ENCODE measurements at places on chromosomes 7 and 10.

GRCh38 chr10:79490400-79491142, 21.8 kb upstream of the EIF5AL1 start:
- no peak for DNase-seq

DNA sequence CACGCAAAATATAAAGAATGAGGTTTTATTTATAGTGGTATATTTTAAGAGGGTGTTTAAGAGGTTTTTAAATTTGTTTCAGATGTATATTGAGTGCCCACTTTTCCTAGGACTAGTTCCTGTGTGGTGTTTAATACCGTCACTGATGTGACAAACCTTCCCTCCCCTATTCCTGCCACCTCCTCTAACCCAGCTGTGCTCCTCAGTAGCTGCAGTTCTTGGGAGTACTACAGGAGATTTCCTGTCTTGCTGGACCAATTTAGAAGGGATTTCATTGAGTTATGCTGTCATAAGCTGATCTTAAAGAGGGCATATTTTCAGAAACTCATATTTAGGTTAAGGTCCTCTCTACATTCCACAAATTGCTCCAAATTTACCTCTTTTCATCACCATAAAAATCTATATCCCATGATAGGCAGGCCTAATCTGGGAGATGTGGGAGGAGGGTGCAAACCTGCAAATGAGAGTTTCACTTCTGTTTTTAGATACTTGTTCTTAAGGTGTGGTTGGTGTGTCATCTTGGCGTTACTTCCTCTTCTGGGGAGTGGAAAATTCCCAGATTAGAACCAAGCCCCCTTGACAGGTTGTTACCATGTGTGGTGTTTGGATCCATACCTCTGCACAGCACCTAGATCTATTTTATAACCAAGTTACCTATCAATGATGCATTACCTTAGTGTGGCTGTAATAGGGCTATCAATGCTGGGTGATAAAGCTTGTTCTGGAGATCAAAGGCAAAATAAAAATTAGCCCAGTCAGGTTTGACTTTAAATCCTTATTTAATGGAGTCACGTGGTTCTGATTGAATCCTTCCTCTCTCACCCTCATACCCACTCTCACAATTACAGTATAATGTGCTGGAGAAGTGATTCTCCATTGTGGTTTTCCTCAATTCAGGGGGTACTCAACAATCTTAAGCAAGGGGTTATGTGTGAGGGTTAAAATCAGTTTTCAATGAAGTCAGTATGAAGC, 141.1 kb downstream of the CDK14 start:
- no peak for DNase-seq

- peak; percentile 23 for DNase-seq
Measured at GRCh38 chr7:117470777-117471176, 9.0 kb upstream of the CFTR start.

DNA sequence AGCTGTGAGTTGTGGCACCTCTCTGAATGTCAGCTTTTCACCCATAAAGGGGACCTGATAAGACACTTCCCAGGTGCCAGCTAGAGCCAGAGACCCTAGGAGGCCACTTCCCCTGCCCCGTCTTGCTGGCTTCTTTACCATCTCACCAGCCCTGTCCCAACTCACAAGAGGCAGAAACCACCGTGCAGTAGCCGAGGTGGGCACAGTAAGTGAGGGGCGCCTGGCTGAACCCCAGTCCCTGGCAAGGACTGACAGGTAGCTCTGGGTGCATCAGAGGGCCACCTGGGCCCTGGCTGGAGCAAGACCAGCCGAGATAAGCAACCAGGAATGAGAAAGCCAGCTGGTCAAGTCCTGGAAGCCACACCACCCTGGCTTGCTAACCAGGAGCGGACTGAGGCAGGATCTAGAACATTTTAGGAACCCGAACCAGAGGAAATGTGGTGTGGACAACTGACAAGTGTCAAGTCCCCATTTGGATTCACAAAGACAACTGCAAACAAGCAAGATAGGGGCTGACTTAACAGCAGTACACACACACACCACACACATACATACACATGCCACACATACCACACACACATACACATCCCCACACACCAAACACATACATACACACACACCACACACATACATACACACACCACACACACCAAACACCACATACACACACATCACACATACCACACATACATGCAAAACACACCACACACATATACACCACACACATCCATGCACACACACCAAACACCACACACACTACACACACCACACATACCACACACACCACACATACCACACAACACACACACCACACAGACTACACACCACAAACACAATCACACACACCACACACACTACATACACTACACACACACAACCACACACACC, 20.8 kb downstream of the OGDHL start:
- DNase-seq = no peak

DNA sequence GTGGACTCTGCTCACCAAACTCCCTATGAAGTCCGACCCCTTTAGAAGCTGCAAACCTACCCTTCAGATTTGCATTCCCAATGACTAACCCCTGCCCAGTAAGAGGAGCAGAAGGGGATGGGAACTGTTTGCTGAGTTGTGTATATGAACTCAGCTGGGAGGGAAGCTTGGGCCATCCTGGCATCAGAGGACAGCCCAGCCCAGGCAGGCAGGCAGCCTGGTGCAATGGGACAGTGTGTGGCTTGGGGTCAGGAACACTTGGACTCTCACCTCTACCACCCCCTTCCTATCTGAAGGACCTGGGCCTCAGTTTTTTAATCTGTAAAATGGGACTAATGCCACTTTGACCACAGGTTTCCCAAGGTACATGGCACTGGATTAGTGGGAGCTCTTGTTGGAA, 147.4 kb upstream of the GPR26 start:
- no peak for DNase-seq

DNA sequence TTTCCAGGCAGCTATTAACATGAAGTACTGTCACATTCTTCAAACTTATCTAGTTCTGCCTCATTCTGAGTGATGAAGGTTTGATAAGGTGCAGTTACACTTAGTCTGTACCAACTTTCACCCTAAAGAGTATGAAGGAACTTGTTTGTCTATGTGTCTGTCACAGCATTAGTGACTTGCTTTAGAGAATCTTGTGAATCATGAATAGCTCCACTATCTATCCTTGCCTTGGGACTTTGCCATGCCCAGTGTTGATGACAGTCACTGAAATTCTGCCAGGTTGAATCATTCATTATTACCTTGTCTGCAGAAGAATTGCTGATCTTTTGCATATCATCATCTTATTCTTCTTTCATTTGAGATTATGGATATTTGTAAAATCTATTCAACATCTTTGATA, 50.9 kb upstream of the A1CF start:
- no peak for DNase-seq

- no peak for DNase-seq
Measured at GRCh38 chr7:116678780-116679179, 6.8 kb downstream of the MET start.

All from prostate gland (tissue), 2 donors.